Substantia nigra (tissue), 51 donors: ENCODE measurements at places on chromosomes 2 and 18.

- no peak for DNase-seq
Measured at GRCh38 chr2:56473524-56473923, 289.7 kb downstream of the CCDC85A start.

DNA sequence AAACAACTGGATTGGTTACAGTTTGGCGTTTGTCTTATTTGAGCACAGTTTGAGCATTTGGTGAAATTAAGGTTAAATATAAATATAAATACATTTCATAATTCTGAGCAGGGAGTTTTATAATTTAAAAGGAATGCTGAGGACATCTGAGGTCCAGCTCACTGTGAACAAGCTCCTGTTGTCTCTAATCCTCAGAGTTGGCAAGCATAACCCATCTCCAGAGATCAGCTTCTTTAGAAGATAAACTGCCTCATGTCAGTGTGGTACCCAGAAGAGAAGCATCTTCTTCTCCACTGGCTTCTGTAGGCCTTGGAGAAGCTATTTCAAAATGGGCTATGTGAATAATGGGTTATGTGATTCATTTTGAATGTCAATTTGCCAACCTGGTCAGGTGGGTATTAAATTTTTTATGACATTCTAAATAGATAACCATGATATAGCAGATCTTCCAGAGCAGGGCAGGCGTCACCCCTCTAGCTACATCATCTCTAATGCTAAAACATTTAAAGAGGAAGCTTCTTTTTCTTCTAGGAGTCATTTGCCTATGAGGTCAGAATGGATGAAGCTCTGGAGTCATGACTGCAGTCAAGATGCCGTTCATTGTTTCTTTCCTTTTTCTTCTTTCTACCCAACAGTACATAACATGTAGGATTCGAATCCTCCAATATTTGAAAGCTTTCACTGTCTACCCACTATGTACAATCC lies 324.0 kb downstream of the RNF144A start:
- DNase-seq: no peak

- DNase-seq: no peak
Measured at GRCh38 chr2:65075176-65075575, 19.0 kb downstream of the CEP68 start.

DNA sequence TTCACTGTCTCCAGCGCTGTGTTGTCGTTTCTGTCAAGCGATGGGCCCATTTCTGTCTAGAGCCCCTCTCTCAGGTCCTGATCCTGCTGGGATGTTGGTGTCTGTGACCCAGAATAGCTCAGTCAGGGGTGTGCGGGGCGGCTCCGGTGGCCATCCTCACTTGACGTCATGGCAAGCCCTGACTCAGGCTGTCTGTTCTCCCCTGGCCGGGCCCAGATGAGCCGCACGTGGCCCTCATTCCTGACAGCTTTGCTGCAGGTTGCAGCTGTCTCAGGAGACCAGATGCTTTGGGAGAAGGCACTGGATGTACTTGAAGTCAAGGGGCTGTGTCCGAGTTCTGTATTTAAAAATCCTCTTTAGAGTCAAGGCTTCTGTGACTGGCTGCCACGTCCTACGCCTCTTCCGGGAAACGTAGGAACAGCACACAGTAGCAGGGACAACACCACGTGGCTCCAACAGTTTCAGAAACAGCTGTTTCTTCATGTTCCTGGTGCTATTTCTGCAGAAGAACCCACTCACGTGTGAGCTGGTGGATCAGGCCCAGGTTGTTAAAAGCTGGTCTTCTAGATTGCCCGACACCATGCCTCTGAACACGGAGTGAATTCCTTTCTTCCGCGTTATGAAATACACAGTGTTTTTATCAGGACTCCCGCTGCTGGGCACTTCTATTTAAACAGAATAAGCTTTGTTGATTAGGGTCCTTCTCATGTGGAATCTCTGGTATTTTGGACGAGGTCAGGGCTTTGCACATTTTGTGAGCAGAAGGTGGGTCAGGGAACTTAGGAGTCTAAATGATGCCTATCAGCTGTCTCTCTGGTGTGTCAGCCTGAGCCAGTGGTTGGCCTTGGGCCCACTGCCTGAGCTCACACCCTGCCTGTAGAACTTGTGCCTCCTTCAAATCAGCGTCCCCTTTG lies 28.3 kb upstream of the NTSR2 start:
- no peak for DNase-seq

DNA sequence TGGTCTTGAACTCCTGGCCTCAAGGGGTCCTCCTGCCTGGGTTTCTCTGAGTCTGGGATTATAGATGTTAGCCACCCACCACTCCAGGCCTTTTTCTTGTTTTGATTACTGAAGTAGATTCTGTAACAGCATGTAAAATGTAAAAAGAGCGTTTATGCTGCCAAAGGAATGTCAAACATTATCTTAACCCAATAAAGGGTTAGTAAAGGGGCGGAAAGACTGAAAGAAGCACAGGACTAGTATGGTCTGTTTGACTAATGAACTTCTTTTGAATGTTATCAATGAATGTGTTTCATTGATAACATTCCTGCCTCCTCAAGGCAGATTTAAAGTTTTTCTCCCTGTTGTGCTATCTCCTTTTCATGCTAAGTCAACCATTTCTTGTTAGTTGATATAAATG lies 29.4 kb downstream of the GPD2 start:
- no peak for DNase-seq

- no peak for DNase-seq
Measured at GRCh38 chr2:240227538-240228428, 87.3 kb upstream of the OTOS start.

DNA sequence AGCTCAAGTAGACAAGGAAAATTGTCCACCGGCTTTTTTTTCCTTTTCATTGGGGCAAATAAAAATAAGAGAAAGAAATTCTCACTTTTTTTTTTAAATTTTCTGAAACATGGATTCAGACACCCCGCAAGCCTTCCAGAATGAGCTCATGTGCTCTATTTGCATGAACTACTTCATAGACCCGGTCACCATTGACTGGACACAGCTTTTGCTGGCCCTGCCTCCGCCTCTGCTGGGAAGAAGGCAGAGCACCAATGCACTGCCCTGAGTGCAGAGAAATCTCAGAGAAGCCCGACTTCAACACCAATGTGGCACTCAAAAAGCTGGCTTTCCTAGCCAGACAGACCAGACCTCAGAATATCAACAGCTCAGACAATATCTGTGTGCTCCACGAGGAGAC lies 30.2 kb upstream of the TRIM43B start:
- DNase-seq: no peak

DNA sequence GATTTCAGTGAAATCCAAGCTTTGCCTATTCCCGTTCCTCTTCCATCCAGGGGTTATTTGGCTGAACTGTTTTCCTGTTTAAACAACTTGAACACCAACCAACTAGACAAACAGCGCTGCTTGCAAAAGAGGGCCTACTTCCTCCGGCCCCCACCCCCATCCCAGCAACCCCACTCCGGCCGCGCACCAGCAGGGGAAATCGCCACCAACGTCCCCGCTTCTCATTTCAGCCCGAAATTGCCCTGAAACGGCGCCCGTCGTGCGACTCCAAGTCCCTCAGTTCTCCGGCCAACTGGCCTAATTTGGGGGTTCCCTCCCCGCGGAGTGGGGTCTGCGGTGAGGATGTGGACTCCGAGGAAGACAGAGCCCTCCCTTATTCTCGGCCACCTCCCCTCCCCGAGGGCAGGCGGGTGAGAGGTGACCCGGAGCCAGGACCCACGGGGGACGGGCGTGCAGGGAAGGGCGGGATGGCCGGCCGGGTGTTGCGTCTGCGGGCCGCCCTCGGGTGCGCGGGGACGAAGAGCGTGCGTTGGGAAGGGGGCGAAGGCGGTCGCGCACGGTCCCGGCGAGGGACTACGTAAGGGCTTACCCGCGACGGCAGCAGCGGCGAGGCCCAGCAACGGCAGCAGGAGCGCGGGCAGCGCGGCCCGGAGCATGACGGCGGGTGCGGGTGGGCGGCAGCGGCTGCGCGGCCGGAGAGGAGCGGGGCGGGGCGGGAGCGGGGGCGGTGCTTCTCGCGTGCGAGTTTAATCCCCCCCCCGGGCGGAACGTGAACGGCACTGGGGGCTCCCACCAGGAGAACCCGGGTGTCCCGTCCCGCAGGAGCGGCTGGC lies at the start of gene CD302:
TSS of gene CD302 (minus strand) at position 666 of the 833 bp plus-strand sequence. CDS start at position 656, 10 bp downstream.
- DNase-seq: peak; percentile 38

DNA sequence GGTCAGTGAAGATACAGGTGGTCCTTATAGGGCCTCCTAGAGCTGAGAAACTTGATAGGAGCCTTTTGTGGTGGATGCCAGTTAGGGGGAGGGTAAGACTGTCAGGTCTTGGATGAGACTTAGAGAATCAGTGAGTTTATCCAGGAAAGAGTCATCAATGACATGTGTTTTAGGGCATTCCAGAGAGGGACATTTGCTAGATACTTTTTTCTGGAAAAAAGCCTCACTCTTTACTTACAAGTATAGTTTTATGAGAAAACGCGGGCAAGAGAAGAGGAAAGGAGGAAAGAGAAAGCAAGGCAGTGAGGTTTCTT lies 24.5 kb upstream of the MSGN1 start:
- DNase-seq: no peak

DNA sequence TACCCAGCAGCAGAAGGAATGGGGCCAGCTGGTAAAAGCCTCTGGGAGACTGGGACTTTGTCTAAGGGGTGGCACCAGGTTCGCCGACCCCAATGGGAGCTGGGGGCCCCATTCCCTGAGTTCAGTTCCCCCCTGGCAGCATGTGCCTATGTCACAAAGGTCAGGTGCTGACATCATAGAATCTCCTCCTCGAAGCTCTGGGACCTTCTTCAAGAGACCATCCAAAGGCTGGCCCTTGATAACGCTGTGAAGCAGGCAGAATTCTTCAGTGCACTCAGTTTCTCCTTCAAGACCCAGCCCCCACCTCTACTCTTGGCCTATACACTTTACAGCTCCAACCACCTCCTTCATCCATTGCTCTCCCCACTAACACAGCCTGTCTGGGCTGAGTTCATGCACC lies at the start of gene PRR30:
TSS of gene PRR30 (minus strand) at position 101 of the 400 bp plus-strand sequence. CDS start 1,081 bp downstream, outside the sequence.
- DNase-seq: no peak

DNA sequence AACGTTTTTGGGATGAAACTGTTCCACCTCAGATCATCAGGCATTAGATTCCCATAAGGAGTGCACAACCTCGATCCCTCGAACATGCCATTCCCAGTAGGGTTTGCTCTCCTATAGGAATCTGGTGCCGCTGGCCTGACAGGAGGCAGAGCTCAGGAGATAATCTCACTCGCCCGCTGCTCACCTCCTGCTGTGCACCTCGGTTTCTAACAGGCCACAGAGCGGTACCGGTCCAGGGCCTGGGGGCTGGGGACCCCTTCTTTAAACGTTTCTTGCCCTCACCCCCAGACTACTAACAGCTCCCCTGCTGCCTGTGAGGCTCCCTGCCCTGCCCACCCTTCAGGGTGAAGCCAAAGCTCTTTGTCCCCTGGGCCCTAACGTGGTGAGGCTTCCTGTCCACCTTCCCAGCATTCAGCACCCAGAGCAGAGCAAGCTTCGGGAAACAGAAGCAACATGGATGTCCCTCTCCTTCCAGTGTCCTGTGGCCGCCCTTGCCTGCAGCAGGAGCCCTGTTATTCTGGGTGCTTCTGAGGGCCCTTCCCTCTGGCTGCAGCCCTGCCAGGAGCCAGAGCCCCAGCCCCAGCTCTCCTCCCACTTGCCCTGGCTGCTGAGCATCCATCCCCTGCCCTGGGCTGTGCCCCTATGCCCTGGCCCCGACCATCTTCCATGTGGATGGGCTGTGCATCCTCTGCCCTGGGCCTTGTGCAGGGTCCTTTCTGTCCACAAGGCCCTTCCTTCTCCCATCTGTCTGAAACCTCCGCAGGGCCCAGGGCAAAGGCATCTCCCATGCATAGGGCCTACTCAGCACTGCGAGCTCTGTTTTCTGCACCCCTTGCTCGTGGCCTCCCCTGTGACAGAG lies 140.1 kb downstream of the MBP start:
- no peak for DNase-seq

GRCh38 chr2:73444202-73444601 lies 58.6 kb downstream of the ALMS1 start:
- DNase-seq: no peak

GRCh38 chr2:138157372-138157771 lies 193.1 kb downstream of the HNMT start:
- DNase-seq: no peak

DNA sequence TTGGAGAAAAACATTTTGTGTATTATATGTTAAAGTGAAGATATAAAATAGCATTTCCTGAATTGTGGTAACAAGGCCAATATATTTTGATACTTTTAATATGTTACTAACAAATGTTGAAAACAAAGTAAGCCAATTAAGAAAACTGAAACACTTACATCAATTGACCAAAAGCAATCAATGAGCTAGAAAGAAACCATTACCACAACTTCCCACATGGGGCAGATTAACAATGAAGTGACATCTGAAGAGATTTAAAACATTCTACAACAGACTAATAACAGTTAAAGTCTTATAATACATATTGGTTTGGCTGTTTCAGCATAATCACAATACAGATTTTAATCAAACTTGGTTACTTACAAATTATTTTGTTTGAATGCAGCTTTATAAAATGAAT lies 282.4 kb upstream of the NETO1 start:
- no peak for DNase-seq

- no peak for DNase-seq
Measured at GRCh38 chr18:12770469-12771219, 67.8 kb downstream of the PSMG2 start.

DNA sequence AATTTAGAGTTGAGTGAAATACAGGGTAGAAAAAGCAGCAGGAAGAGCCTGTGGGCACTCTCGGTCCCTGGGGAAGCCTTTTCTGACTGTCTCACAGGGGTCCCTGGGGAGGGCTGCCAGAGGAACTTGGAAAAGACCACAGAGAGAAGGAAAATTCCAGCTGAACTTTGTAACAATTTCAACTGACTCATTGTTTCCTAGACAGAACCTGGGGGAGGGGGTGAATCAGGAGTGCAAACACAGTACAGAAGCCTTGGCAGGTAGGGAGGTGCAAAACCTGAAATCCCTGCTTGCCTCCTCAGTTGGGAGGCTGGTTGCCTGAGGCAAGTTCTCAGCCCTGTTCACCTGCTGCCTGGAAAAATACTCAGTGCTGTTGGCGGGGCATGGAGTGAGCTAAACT lies 106.8 kb downstream of the GRB14 start:
- DNase-seq: no peak

DNA sequence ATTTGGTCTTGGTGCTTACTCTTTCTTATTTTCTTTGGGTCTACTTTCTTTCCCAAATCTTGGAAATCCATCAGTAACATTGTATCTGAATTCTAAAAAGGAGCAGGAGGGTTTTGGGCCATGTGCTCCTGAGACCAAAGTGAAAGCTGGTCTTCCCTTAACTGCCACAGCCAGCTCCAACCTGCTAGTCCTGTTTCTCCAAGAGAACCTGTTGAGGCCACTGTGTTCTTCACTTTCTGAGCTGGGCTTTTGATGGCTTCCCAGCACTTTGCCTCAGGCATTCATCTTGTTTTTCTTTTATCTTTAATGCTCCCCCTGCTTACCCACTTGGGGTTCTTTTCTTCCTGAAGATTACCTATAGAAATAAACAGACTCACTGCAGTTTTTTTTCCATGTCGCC lies 53.3 kb downstream of the ARHGAP28 start:
- DNase-seq: no peak

DNA sequence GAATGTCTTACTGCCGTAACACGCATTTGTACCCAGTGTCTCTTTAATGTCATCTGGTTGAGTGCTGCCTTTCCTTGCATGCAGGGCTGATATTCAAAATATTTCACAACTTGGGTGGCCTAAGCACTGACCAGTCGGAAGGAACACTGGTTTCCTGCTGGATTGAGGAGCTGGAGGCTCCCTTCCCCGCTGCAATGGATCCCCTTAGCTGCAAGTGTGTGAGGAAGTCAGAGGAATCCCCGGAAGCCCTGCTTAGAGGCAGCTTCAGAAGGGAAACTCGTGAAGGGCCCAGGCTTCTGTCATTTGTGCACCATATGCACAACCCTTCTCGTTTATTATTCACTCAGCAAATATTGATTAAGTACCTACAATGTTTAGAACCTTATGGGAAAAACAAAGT lies 33.2 kb upstream of the SP3 start:
- DNase-seq: no peak

GRCh38 chr2:26168785-26169184 lies 4.1 kb upstream of the GAREM2 start:
- no peak for DNase-seq
